Naive thymus-derived CD8-positive, alpha-beta T cell (primary cell): ENCODE measurements at places on chromosomes 13 and 19.

DNA sequence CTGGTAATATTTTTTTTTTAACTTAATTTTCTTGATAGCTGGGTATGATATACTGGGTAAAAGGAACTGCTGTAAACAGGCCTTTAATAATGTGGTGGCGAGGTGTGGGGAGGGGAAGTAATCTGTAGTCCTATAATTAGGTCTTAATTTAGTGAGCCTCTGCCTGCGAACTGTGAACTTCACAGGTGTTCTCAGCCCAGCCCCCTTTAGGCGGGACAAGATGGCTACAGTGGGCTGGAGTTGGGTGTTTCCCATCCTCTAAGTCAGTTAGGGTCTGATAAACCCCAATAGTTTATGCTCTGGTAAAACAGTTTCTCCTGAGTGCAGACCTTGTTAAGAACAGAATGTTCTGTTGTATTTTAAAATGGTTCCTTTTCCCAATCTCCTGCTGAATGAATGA is 97.6 kb upstream of the SERP2 start:
- peaks cover 30% of the 10 kb centered on the region for H3K4me1 ChIP-seq
- H3K27ac ChIP-seq: peak overlapping the region; percentile 95
- no peak overlapping the region for H3K4me3 ChIP-seq
- H3K27me3 ChIP-seq: peaks cover 2% of the 10 kb centered on the region

DNA sequence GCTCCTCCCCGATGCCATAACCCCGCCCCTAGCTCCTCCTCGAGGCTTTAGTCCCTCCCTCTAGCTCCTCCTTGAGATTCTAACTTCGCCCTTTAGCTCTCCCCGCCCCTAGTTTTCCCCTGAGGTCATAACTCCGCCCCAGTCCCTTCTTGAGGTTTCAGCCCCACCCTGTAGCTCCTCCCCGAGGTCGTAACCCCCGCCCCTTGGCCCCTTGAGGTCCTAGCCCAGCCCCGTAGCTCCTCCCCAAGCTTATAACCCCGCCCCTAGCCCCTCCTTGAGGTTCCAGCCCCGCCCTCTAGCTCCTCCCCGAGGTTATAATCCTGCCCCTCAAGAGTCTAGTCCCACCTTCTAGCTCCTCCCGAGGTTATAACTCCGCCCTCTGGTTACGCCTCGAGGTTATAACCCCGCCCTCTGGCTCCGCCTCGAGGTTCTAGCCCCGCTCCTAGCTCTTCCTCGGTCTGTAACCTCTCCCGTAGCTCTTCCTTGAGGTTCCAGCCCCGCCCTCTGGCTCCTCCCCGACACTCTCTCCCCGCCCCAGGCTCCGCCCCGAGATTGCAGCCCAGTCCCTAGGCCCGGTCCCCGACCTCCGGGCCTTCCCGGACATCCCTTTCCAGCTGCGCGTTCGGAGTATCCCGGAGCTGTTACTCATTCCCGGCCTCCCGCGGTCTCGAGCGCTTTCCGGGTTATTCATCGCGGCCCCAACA is 1.4 kb downstream of the PLAUR start:
- peak overlapping the region; percentile 94 for H3K27ac ChIP-seq
- no peaks in the 10 kb centered on the region for H3K27me3 ChIP-seq
- H3K36me3 ChIP-seq: no peaks in the 10 kb centered on the region
- peak; percentile 94 for DNase-seq
- peak overlapping the region; percentile 86 for H3K4me3 ChIP-seq

- no peak for DNase-seq
- H3K27me3 ChIP-seq: no peaks in the 10 kb centered on the region
- H3K36me3 ChIP-seq: no peaks in the 10 kb centered on the region
- peaks cover 79% of the 10 kb centered on the region for H3K4me1 ChIP-seq
- peak overlapping the region; percentile 30 for H3K27ac ChIP-seq
Measured at GRCh38 chr13:32645854-32646253, 59.6 kb downstream of the PDS5B start.

DNA sequence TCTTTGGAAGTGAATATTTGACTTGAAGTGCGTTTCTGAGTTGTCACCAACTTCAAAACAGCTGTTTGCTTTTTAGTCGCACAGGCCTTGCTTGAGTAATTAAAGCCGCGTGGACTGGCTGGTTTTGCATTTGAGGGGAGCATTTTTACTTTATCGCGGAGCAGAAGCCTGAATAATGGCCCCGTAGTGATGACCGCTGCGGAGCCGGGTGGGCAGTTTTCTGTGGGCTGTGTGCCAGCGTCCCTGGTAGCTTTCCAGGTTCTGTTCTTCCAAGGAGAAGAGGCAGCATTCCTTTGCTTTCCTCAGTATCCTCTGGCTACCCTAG is 1.1 kb downstream of the NAA16 start:
- peak overlapping the region; percentile 94 for H3K4me3 ChIP-seq
- peaks cover 44% of the 10 kb centered on the region for H3K4me1 ChIP-seq
- no peak for DNase-seq
- H3K36me3 ChIP-seq: peaks cover 6% of the 10 kb centered on the region
- H3K27ac ChIP-seq: peak overlapping the region; percentile 93

- peaks cover 27% of the 10 kb centered on the region for H3K4me1 ChIP-seq
Measured at GRCh38 chr19:57355916-57356315, 4.8 kb downstream of the ZNF304 start.
